ENCODE measurements at places on chromosomes 2 and 18. TPM values are rescaled to one million over a fixed set of nuclear protein-coding genes. Genes with fewer than 3 reads are reported as not detected.
A peak's percentile ranks its signal among the peaks of the same experiment; 100 is the strongest.

WNT10A gene
- total RNA-seq = 0.18 TPM

GRCh38 chr18:57640749-57641148 is 19.1 kb upstream of the NARS1 start:
- H3K4me3 ChIP-seq = no peak overlapping the region
- no peaks in the 10 kb centered on the region for H3K27me3 ChIP-seq
- peaks cover 4% of the 10 kb centered on the region for H3K4me1 ChIP-seq
- peaks cover 22% of the 10 kb centered on the region for H3K36me3 ChIP-seq
- H3K27ac ChIP-seq = no peak overlapping the region
- no peak for DNase-seq

GRCh38 chr2:161159456-161160225 is 587 bp upstream of the TANK start:
- peak overlapping the region; percentile 97 for H3K4me3 ChIP-seq
- peak overlapping the region; percentile 66 for H3K27ac ChIP-seq
- DNase-seq = no peak
- H3K4me1 ChIP-seq = peaks cover 49% of the 10 kb centered on the region
- H3K36me3 ChIP-seq = peaks cover 63% of the 10 kb centered on the region

MRO gene
- total RNA-seq = not detected

GRCh38 chr2:49935449-49935848 is 781.1 kb upstream of the FSHR start:
- no peak for DNase-seq
- no peaks in the 10 kb centered on the region for H3K27me3 ChIP-seq
- no peak overlapping the region for H3K4me3 ChIP-seq
- H3K36me3 ChIP-seq = no peaks in the 10 kb centered on the region

DNA sequence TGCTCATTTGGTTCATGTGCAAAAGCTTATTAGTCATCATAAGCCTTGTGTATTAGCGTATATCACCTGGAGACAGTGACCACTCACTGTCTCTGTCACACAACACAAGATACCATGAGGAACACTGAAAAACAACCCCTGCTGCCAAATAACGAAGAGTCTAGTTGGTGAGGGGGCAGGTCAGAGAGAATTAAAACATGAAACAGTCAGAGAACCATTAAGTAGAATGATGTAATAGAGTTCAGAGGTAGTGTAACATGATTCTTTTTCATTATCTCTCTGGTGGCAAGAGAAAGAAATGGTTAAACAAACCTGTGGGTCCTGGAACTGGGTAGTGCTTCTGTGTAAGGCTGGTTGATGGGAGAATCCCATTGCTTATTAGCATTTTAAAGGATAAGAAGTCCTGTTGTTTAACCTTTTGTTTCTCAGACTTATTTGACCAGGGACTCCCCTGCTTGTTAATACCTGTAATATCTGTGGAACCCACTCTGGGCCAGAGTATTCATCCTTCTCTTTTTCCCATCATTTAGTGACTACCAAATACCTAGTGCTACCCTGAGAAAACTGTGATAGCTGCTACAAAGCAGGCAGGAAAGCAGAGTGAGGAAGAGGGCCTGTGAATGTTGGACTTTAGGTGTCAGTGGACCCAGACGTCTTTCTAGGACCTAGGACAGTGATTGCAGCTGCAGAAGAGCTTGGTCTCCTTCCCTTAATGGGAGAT is 38.0 kb downstream of the PTRHD1 start:
- H3K27me3 ChIP-seq = no peaks in the 10 kb centered on the region
- H3K36me3 ChIP-seq = peaks cover 16% of the 10 kb centered on the region
- no peak overlapping the region for H3K27ac ChIP-seq
- no peak for DNase-seq
- H3K4me3 ChIP-seq = no peak overlapping the region
- H3K4me1 ChIP-seq = no peaks in the 10 kb centered on the region

- H3K27ac ChIP-seq = no peak overlapping the region
- no peaks in the 10 kb centered on the region for H3K27me3 ChIP-seq
- H3K4me1 ChIP-seq = no peaks in the 10 kb centered on the region
- H3K36me3 ChIP-seq = no peaks in the 10 kb centered on the region
Observed at GRCh38 chr18:8423051-8423557, 186.1 kb upstream of the RAB12 start.

- no peak overlapping the region for H3K27ac ChIP-seq
- no peaks in the 10 kb centered on the region for H3K27me3 ChIP-seq
- no peaks in the 10 kb centered on the region for H3K4me1 ChIP-seq
- no peak for DNase-seq
Observed at GRCh38 chr2:187155476-187155875, 292.6 kb downstream of the CALCRL start.

DNA sequence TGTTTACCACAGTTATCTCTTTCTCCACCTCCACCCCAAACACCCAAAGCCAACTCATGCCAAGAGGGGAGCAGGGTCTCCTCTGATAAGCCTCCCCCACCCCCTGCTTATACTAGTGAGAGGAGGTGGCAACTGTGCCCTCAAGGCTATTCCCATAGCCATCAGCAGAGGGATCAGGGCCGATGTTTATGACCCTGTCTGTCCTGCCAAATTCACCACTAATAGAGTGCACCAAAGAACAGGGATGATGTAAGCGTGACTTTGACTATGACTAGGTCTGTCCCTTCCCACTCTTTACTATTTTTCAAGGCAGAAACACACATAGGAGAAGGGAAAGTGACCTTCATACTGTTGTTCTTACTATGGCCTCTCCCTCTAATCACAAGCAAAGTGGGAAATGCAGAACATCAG is 74.6 kb downstream of the CLHC1 start:
- peaks cover 10% of the 10 kb centered on the region for H3K4me1 ChIP-seq
- no peak overlapping the region for H3K27ac ChIP-seq
- no peaks in the 10 kb centered on the region for H3K27me3 ChIP-seq

DNA sequence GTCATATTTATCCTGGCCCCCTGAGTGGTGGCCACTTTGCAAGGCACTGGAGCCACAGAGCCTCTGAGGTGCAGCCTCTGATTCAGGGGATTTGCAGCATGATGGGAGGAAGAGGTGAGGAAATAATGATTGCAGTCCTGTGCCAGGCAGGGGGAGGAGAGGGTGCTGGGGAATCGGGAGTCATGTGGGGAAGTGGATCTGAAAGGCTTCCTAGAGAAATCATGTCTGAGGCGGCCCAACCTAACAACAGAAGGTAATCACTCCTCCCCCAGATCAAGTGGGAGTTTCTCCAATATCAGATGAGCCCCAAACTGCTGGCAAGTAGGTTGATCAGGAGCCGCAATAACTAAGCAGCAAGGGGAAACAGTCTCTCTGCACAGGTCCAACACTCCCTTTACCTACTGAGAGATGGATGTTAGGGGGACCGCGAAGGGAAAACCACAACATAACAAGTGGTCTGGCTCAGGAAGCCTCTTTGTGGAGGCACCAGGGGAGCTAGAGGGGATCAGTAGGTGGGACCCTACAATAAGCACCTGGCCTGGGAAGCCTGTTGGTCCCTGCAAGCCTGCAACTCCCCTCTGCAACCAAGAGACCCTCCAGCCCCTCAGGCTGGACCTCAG is 71.8 kb upstream of the NPAS2 start:
- no peaks in the 10 kb centered on the region for H3K4me1 ChIP-seq
- no peak overlapping the region for H3K27ac ChIP-seq
- no peaks in the 10 kb centered on the region for H3K36me3 ChIP-seq
- peaks cover 21% of the 10 kb centered on the region for H3K27me3 ChIP-seq
- no peak overlapping the region for H3K4me3 ChIP-seq

Measured in activated T-helper 2 cell treated with anti-CD3 and anti-CD28 coated beads, Interferon-gamma antibody, Interleukin-2, Interleukin-4, amounts not matched to agents 10 μg/mL and 5 μg/mL and 100 μg/mL, durations not matched to agents 14 hours and 24 hours and 36 hours (primary cell).